Activated CD8-positive, alpha-beta T cell treated with anti-CD3 and anti-CD28 coated beads, Interleukin-2, amount 10 ng/mL, durations not matched to agents 7 days and 5 days (primary cell): ENCODE measurements at places on chromosomes 4 and X. TPM values are rescaled to one million over a fixed set of nuclear protein-coding genes. Genes with fewer than 3 reads are reported as not detected.

Gene AREG
- total RNA-seq: not detected

Gene SRPX
- total RNA-seq: 1.2 TPM

Gene TLR7
- total RNA-seq: not detected

Gene RBMXL3
- not detected for total RNA-seq

Gene CSAG1
- not detected for total RNA-seq

Gene SLC4A4
- total RNA-seq: 5.3 TPM

Gene LAMTOR3
- 26.8 TPM for total RNA-seq
